ENCODE measurements at places on chromosomes 6 and 20. TPM values are rescaled to one million over a fixed set of nuclear protein-coding genes. Genes with fewer than 3 reads are reported as not detected.

DNA sequence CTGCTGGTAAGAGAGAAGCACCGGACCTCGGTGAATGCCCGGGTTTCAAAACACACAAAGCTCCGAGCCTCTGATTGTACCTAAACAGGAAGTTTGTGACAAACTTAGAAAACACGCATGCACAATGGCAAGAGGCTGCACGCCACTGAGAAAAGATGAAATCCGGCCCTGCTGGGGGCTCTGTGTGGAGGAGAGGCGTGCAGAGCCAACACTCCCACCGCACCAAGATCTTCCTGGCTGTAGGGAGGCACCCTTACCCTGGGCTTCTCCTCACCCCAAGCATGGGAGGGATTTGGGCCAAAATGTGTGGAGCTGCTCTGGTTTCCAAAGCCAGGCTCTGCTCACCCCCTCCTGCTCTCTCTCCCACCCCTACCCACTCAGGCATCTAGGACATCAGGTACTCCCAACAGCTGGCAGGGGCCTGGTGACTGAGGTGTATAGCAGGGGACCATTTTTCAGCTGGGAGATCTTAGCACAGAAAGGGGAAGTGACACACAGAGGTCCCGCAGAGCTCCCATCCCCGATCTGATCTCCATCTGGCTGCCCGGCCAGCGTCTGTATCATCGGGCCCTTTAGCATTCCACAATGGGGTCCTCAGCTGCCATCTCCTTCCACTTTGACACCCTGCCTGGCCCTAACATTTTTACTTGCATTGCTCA, 84.2 kb downstream of the TRERF1 start:
- DNase-seq, result peak; percentile 49

DNA sequence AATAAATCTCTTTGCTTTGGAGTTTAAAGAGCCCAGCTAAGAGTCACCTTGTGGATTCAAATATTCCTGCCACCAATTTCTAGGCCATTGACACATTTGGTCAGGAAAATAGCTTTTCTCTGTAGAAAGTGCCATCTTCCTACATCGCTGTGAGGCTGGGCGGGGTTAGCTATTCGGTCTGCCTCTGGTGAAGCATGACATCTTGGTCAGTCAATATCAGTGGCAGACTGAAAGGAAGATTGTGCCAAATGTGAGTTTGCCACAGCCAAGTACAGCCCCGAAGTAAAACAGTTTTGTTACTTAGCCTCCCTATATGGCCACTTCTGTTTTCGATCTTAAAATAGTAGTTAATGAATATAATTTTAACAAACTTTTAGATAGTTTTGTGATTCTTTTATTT, 65.5 kb upstream of the FABP7 start:
- DNase-seq, result no peak

GRCh38 chr6:128827675-128828464, 55.1 kb upstream of the LAMA2 start:
- DNase-seq, result no peak

DNA sequence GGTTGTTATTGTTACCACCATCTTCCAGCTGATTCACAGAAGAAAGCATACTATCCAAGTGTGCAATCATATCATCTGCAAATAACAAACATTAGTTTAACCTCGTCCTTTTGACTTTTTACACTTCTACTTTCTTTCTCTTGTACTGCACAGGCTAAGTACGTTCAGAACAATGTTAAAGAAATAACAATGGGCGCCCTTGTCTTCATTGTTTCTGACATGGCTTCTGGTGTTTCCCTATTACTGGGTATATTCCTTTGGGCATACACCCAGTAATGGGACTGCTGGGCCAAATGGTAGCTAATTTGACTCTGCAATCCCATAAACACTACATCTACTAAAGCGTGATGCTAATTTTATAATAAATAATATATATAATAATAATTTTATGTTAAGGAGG, 146.7 kb downstream of the GJA10 start:
- DNase-seq, result no peak

DNA sequence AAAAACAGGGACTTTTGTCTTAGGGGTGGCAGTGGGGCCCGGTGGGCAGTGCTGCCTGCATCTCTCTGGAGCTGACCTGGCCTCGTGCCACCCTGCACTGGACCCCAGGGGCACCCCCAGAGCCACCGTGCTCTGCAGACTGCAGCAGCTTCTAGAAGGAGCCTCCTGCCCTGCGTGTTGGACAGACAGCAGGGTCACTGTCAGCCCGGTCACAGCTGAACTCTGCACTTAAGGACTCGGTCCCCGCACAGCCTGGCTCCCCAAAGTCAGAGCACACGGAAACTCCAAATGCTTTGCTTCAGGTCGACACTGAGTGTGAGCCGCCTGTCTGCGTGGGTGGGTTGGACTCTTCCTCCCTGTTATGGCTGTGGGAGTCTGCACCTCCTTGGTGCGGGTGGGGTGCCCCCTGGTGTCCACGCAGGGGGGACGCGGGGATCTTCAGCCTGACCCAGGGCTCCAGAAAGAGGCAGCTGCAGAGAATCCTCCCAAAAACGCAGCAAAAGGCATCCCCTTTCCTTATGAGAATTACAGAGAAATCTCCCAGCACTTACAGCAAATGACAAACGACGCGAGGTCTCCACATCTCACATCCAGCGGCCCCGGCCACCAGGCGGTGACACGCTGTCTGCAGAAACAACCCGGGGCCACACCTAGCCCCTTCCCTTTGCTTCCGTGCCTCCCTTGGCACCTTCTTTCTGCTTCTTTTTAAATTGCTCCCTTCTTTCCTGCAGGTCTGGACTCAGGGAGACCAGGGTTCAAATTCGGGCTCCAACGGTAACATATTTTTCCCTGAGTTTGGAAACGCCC, 36.3 kb upstream of the DACT2 start:
- peak; percentile 25 for DNase-seq

DNA sequence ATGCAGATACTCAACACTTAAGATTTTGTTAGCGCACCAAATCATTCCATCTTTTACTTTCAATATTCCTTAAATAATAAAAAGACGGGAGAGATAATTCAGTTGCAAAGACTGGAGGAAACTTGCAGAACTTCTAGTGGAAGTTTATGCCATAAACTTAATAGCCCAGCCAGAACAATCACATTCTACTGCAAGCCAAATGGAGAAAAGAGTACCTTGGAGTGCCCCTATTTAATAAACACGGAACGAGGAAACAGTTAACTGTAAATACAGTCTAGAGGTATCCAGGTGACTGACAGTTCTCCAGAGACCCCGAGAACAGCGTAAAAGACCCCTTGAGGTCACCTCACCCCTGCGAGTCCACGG, 635 bp downstream of the SLC35B3 start:
- no peak for DNase-seq

GRCh38 chr6:2714111-2714895, 36.4 kb downstream of the MYLK4 start:
- no peak for DNase-seq

DNA sequence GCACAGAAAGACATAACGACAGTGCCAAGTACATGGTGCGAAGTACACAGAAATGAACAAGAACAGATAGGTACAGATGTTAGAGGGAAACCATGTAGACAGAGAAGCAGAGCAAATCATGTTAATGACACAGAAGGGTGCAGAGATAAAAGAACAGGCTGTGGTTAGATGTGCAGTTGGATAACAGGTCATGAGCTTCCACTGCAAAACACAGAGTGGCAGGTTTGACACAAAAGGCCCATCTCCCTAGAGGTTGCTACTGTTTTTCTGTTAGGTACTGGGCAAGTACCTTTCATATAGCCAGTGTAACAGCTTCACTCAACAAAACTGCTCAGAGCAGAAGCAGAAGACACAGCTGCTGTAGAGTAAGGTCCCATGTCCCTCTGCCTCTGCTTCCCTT, 84.6 kb downstream of the AK9 start:
- no peak for DNase-seq

Gene THBS2
- not detected for total RNA-seq

Gene PSMB1
- 252 TPM for total RNA-seq

Gene TSPO2
- not detected for total RNA-seq
